ENCODE measurements at places on chromosomes 5 and 9. TPM values are rescaled to one million over a fixed set of nuclear protein-coding genes. Genes with fewer than 3 reads are reported as not detected.

FBP2 gene
- total RNA-seq: not detected

- DNase-seq: no peak
Measured at GRCh38 chr5:54520438-54520846, 2.9 kb downstream of the SNX18 start.

- no peak for DNase-seq
Measured at GRCh38 chr9:110089681-110090370, 118.1 kb downstream of the C9orf152 start.

GRCh38 chr5:14776602-14777001, 95.0 kb downstream of the ANKH start:
- DNase-seq: no peak

DNA sequence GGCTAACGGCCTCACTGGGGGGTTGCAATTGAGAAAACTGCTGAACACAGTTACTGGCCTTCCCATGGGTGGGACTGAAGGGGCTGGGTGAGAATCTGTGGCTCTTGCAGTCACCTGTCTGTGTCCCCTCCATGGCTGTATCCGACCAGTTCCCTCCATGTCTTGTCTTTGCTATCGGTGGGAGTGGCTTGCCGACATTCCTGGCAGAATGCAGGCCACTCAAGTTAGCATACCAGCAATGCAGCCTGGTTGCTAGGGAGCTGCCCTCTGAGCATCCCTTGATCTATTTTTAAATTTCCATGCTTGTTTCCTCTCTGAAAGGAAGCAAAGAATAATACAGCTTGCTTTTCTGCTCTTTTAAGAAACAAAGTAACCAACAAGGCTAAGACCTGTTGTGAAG, 1509.7 kb upstream of the WWC1 start:
- DNase-seq: no peak

DNA sequence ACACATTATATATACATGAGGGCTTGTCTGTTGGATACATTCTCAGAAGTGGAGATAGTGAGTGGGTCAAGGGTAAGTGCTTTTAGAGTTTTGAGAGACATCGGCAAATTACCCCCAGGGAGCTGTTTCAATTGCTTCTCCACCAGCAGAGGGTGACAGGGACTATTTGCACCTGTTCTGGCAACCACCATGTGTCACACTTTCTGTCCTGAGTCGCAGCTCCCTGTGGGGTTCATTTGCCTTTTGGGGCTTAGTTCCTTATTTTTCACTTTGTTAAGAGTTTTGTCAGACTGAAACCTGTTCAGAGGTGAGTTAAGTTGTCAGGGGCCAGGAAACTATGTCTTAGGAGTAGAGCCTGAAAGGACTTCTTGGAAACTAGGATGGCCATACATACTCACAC, 20.1 kb upstream of the SLC36A1 start:
- DNase-seq: no peak

DNA sequence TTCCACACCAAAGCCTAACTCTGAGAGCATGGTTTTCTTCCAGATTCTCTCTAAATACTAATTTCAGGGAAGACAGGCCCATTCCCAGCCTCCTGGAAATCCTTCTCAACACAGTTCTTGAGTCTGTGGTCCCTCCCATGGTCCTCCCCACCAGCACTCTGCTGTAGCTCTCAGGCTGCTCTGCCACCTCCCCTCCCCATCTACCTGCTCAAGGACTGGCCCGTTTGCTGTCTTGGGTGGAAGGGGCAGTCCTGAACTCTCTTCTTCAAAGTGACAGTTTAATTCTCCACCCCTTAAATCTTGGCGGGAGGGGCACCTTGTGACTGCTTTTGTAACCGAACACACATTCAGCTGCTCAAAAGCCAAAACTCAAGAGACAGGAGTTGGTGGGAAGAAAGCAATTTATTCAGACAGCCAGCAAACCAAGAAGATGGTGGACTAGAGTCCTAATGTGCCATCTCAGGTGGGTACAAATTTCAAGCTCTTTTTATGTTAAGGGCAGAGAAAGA, 7.6 kb upstream of the LCN15 start:
- no peak for DNase-seq

Measured in left lobe of liver (tissue), 2 donors.